Activated naive CD8-positive, alpha-beta T cell treated with anti-CD3 and anti-CD28 coated beads for 36 hours (primary cell): ENCODE measurements at places on chromosomes 6 and 20. TPM values are rescaled to one million over a fixed set of nuclear protein-coding genes. Genes with fewer than 3 reads are reported as not detected.

- DNase-seq, result no peak
Measured at GRCh38 chr20:47654370-47654769, 130.9 kb downstream of the SULF2 start.

DNA sequence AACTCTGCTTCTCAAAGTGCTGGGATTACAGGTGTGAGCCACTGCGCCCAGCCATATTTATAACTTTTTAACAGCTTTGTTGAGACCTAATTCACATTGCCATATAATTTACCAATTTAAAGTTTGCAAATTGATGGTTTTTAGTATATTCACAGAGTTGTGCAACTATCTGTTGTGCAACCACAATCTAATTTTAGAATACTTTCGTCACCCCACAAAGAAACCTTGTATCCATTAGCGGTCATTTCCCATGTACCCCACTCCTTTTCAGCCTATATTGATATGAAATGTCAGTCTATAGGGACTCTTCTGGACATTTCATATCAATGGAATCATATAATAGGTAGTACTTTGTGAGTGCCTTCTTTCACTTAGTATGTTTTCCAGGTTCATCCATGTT lies 55.8 kb downstream of the FOXO3 start:
- no peak for DNase-seq

DNA sequence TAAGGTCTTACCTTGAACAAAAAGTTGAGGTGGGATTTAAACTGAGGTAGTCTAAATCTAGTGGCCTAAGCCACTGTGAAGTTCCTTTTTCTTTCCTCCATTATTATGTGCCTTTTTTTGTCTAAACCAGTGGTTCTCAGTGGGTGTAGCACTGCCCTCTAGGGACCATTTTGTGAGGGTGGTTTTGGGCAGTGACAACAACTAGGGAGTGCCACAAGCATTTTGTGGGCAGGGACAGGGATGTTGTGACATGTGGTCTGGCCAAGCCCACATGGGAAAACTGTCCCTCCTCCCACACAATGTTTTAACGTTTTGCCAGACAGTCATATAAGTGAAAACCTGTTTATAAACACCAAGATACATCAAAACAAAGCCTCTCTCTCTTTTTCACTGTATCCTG lies 899.4 kb upstream of the FLRT3 start:
- DNase-seq, result no peak

GRCh38 chr6:69570106-69570505 lies 226.7 kb downstream of the LMBRD1 start:
- DNase-seq, result no peak

- DNase-seq, result no peak
Measured at GRCh38 chr6:106637051-106637716, 7.8 kb downstream of the QRSL1 start.

DNA sequence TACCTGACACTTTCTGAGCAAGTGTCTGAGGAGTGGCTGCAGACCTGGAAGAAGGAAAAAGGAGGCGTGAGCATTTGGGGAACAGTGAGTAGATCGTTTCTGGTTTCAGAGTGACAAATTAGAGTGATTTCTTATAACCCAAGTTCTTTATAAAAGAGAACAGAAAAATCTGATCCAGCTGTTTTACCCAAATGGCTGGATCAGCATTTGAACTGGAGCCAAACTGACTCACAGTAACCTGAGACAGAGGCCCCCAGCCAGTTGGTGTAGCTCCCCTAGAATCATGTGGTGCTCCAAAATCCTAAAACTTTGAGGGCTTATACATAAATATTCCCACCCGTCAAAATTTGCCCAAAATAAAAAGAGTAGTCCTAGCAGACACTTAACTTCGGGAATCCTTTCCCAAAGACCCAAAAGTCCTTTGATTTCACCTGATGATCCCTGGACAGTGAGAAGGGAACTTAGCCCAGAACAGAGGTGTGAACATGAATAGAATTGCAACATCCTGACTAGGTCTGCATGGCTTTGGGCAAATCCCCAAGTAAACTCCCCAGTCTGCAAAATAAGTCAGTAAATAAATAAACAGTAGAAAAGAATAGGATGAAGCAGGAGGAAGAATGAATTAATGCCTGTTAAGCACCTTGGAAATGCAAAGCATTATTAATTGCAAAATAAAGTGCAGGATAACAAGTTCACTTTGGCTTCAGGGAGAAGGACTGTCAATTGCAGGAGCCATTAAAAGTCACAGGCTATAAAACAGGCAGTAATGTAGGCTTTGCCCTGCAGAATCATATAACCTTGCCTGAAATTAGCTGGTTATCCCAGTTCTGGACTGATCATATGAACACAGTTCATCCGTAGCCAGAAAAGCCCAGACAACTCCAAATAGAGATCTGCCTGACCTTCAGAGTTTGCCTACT lies 262.0 kb upstream of the JARID2 start:
- no peak for DNase-seq

- no peak for DNase-seq
Measured at GRCh38 chr6:155177363-155177961, 86.4 kb upstream of the CLDN20 start.

DNA sequence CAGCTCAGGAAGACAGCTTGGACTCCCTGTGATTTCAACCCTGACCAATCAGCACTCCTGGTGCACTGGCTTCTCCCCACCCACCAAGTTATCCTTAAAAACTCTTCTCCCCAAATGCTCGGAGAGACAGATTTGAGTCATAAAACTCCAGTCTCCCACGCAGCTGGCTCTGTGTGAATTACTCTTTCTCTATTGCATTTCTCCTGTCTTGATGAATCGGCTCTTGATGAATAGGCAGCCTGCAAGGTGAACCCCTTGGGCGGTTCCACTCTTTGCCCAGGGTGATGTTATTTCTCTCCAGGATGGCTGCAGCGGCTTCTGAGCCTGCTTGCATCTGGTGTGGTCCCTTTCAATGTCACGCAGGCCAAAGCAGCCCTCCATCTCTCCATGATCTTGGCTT lies 12.4 kb downstream of the SLC52A3 start:
- no peak for DNase-seq

RAET1L gene
- total RNA-seq, result not detected

FOXA2 gene
- total RNA-seq, result not detected

LY86 gene
- 1.3 TPM for total RNA-seq
